Glomerular endothelial cell (primary cell): ENCODE measurements at places on chromosomes 5 and 9.

DNA sequence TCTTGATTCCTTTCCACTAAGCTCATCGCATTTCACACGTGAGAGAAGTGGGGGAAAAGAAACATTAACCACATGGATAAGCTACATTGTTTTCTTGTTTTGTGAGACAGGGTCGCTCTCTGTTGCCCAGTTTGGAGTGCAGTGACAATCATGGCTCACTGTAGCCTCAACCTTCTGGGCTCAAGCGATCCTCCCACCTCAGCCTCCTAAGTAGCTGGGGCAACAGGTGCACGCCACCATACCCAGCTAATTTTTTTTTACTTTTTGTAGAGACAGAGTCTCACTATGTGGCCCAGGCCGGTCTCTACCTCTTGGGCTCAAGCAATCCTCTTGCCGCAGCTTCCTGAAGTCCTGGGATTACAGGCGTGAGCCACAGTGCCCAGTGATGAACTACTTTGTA is 2.8 kb downstream of the OTULIN start:
- no peak for DNase-seq

DNA sequence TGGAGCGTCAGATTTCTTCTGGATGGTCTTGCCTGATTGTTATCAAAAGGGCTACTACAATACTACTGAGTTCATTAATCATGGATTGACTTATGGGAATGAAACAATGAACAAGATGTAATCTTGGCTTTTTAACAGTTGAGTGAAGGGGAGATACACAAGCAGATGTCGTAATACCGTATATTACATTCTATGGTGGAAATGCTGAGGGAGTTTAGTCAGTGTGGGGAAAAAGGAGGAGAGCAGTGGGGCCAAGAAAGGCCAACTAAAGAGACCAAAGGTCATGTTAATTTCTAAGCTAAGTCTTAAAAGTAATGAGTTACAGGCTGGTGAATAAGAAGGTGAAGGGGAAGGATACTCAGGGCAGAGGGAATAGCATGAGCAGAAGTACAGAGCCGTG is 29.0 kb upstream of the PSAT1 start:
- no peak for DNase-seq

DNA sequence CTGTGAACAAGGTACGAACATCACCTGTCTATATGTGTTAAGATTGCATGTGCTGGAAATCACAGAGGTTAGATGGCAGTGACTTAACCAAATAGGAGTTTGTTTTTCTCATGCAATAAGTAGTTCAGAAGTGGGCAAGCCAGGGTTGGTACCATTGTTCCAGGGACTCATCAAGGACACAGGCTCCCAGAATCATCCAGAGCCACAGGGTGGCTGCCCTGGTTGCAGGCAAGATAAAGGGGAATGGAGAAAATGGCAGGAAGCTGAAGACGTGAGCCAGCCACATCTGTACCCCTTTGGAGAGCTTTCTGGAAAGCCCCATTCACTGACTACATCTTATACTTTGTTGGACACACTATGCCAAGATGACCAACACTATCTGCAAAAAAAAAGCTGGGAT is 126.0 kb upstream of the IL12B start:
- no peak for DNase-seq

DNA sequence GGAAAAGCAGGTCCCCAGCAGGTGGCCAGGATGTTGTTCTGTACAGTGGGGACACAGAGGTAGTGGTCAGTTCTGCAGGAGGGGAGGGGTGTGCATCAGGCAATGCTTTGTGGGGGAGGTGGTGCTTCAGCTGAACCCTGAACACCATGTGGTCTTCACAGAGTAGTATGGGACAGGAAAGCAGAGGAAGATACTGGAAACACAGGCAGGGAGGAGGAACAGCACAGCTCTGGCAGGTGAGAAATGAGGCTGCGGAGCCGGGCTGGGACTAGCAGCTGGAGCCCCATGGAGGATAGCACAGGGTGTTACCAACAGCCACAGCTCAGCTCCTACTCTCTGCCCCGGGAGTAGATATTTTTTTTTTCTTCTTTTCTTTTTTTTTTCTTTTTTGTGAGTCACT is 161.5 kb downstream of the ENTREP1 start:
- DNase-seq: no peak

- no peak for DNase-seq
Measured at GRCh38 chr5:1027631-1028441, 19.2 kb downstream of the NKD2 start.

GRCh38 chr5:59034498-59035186 is 451.8 kb downstream of the RAB3C start:
- no peak for DNase-seq

GRCh38 chr9:33433871-33434270 is 13.5 kb downstream of the AQP3 start:
- DNase-seq: no peak

DNA sequence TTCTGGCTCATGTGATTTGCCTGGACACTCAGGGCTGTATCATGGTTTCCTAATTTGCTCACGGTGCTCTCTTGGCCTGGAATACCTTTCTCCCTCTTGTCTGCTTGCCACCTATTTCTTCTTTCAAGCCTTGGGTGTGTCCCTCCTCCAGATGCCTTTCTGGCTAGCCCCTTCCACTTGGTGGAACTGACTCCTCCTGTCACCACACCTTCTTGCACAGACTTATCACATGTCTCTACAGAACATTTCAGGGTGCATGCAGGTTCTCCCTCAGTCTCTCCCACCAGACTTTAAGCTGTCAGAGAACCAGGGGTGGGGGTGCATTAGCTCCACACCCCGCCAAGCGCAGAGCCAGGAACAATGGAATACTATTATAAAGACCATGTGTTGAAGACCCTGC is 1.9 kb downstream of the TBC1D2 start:
- no peak for DNase-seq

GRCh38 chr5:16617274-16617968 is 624 bp upstream of the RETREG1 start:
- DNase-seq: no peak

DNA sequence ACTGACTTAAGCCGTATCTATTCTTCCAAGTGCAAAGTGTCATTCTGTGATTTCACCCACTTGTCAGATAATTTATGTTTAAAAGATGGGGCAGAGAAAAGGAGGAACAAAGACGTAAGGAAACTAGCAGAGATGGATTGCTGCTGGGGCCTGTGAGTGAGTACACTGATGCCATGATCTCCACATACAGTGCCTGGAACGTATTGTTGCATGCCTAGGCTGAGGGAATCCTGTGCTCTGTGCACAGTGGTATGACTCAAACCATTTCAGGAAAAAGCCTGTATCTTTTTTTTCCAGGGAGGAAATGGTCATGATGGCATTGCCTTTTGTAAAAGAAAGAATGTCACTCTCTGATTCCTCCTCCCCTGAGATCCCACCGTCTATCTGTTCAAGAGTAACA is 359.5 kb upstream of the ADAMTS16 start:
- no peak for DNase-seq

DNA sequence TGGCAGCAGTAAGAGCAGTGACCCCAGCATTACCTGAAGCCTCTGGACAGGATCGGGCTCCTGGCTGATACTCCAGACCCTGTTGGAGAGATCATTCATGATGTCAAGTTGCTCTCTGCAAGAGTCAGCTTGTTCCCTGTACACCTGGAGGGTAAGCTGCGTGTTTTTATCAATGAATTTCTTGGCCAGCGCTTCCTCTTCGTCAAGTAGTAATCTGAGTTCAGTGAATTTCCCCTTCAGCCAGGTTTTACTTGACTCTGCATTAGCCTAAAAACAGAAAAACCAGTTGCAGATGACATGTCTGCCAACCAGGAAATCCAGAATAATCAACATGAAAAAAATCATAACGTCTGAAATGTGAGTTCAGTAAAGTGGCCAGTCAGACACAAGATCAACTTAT is 19.1 kb downstream of the TRIM14 start:
- DNase-seq: no peak

- DNase-seq: no peak
Measured at GRCh38 chr5:122846051-122846550, 688 bp downstream of the SNX24 start.

GRCh38 chr9:99885747-99886146 is 20.7 kb upstream of the STX17 start:
- no peak for DNase-seq

DNA sequence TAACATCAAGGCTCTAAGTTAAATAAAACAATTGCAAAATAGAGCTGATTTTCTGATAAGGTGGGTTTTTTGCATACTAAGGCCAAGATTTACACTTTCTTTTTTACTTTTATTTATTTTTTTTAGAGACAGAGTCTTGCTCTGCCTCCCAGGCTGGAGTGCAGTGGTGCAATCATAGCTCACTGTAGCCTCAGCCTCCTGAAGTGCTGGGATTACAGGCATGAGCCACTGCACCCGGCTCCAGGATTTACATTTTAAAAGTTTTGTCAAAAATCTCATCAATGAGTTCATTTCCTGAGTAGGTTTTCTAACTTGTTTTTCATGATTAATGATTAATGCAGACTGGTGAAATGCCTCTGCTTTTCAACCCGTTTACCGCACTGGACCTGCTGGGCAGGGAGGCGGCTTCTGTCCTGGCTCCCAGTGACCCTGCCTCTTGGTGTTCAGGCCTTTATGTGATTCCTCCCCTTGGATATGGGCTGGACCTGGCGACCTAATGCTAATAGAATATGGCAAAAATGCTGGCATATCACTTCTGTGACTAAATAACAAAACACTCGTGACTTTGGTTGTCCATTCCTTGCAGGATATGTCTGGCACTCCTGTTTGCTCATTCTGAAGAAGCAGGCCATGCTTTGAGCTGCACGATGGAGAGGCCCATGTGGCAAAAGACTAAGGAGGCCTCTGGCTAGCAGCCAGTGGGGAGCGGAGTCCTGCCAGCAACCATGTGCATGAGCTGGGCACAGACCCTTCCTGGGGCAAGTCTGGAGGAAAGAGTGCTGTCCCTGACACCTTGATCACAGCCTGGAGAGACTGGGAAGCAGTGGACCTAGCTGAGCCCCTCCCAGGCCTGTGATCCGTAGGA is 72.2 kb upstream of the PTCH1 start:
- no peak for DNase-seq

DNA sequence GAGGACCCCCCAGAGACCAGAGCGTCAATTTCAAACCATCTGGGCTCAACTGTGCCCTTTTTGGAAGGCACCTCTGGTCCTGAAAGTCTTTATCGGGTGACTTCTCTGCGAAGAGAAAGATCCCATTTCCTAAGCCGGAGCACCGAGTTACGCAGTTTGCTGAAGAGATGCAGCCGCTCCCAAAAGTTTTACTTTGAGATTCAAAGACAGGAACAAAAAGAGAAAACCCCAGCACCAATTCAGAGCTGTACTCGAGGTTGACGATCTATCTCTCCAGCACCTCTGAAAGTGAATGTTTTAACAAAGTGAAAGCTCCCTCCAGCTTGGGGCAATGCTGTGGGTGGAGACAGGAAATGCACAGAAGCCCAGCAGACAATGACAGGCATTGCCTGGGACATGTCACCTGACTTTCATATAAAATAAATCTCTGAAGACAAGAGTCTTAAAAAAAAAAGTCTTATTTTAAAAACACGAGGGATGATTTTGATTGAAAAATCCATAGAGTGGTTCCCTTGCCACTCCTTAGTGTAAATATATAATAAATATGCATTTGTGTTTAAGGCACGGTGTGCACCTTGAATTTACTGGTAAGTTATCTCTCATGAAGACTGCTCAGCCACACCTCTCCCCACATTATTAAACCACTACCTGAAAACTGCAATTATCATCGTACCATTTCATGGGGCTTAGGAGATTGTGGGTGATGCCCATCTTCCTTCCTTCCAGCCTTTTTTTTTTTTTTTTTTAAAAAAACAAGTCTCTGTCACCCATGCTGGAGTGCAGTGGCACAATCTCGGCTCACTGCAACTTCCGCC is 79.9 kb downstream of the FNBP1 start:
- DNase-seq: no peak

DNA sequence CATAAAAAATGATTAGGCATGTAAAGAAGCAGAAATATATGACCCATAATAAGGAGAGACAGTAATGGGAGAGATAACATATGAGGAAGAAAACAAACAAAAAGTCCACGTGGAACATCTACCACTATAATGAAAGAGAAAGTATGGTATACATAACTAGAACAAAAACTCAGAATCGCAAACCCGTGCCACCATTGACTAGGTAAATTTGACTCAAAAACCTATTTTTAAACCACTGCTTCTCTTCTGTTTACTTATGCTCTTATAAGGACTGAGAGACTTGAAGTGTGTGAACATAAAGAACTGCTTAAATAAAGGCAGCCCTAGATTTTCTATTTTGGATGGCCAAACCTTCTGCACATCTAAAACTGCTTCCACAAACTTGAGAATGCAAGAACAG is 330.7 kb downstream of the CAAP1 start:
- no peak for DNase-seq
